DMS79 (cell line): ENCODE measurements at places on chromosomes 2 and 18.

GRCh38 chr18:45749918-45750689, 26.1 kb downstream of the SLC14A1 start:
- DNase-seq = no peak

- no peak for DNase-seq
These were observed 11.5 kb downstream of the ASAP2 start for GRCh38 chr2:9217838-9218770.

DNA sequence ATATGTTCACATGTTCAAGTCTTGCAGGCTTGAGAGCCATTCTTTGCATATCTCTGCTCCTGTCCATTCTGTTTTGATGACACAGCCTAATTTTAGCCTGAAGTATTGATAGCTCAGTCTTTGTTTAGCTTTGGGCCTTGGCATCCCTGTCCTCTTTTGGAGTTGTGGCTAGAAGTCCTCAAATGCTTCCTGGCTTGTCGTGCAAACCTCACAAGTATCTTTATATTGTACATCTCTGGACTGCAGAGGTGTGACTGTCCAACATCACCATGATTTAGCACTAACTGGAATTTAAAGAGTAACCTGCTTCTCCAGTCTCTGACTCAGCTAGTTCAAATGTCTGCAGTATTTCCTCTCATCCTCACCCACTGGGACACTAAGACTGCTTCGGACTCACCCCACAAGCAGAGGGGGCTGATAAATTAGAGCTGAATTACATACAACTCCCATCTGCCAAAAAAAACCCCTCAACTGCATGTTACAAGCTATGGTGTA, 11.7 kb downstream of the PFN4 start:
- DNase-seq = no peak

- DNase-seq = no peak
These were observed 205.5 kb upstream of the SP5 start for GRCh38 chr2:170509452-170510193.

DNA sequence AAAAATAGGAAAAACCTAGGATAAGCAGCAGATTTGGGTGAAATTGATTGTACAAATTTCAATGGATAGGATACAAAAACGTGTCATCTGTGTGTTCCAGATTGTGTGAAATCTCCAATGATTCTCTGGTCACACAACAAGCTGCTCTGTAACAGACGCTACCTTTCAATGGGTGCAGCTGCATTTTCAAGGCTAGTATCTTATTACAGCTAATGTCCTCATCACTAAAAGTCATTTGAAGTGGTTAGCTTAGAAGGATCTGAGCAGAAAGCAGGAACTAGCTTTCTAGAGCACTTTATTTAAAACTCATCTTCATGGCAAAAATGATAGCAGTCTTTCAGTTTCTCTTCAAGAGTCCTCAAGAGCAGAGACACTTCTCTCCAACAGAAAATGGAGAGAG, 364.6 kb downstream of the LRP1B start:
- no peak for DNase-seq

DNA sequence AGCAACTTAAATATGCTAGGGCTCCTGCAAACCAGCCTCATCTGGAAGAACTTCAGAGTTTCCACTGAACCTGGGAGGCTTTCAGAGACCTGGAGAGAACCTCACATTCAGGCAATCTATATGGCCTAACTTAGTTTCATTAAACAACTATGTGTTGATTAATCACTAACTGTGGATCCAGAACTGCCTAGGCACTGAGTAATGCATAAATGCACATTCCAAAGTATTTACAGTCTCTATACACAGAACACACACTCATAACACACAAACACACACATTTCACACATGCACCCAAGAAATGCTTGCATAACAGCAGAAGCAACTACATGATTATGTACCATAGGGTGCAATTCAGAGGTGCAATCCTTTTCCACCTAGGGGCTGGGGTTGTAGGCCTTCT, 552.8 kb downstream of the BCL11A start:
- no peak for DNase-seq
